ENCODE measurements at places on chromosomes 1 and 21.

DNA sequence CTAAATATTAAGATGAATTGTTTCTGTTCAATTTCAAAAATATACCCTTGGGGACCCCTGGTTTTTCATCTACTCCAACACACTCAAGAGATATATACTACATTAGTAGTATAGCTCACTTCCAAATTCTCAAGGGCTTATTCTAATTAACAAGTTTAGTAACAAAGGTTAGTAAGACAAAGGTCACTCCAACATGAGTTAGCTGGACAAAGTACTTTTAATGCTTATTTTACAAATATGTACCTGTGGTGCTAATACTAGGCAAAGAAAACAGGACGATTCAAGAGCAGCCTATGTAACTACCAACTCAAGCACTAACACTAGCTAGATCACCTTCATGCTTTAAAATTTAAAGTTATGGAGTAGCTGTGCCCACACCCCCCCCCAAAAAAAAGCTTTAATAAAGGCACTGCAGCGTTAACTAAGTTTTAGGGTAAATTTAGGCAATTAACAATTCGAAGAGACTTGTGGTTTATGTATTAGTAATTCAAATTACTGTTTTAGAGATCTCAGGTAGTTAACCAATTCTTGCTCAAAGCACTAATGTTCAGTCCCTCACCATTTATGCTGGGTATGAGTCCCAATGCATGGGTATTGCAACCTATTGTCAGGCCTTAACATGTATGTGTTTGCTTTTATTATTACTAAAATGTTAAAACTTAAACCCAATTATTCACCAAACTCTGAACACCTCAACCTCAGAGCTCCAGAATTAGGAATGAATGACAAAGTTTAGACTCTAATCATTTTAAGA, 14.1 kb downstream of the HNRNPU start:
- DNase-seq = no peak

- no peak for DNase-seq
These were observed 20.6 kb upstream of the BCAR3 start for GRCh38 chr1:93702111-93702827.

GRCh38 chr1:178642282-178642681, 82.8 kb upstream of the RALGPS2 start:
- DNase-seq = no peak

GRCh38 chr1:925561-926421, 2.1 kb downstream of the SAMD11 start:
- no peak for DNase-seq

GRCh38 chr21:45766501-45766900, 123.0 kb downstream of the PCBP3 start:
- DNase-seq = no peak

GRCh38 chr1:160082487-160082886, 1.1 kb downstream of the KCNJ9 start:
- no peak for DNase-seq

DNA sequence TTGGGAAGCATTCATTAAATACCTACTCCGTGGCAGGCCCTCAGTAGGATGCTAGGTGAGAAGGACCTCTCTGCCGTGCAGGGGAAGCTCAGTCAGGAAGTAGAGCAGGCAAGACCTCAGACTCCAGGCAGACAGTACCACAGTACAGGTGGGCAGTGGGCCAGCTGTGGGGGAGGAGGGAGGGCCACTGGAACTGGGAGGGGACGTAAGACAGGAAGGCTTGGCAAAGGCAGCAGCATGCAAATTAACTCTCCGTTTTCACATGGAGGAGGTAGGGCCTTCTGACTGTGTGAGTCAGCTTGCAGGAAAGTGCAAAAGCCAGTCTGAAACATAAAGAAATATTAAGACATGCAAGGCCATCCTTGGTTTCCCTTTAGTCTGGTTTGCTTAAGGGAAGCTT, 157.7 kb downstream of the TRIM33 start:
- DNase-seq = no peak

GRCh38 chr1:9058465-9058864, 11.0 kb downstream of the SLC2A5 start:
- DNase-seq = no peak

DNA sequence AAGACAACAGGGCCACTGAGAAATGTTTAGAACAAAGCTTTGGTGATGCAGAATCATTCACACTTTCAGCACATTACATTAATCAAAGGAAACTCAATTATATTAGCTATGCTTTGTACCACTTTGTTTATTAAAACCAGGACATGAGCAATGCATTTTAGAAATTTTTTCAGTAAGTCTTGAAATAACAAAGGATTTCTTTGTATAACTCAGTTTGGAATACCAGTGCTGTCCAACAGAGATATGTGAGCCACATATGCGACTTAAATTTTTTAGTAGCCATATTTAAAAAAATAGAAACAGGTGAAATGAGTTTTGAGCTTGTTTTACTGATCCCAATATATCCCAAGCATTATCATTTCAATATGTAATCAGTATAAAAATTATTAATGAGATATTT, 18.8 kb upstream of the F3 start:
- no peak for DNase-seq

DNA sequence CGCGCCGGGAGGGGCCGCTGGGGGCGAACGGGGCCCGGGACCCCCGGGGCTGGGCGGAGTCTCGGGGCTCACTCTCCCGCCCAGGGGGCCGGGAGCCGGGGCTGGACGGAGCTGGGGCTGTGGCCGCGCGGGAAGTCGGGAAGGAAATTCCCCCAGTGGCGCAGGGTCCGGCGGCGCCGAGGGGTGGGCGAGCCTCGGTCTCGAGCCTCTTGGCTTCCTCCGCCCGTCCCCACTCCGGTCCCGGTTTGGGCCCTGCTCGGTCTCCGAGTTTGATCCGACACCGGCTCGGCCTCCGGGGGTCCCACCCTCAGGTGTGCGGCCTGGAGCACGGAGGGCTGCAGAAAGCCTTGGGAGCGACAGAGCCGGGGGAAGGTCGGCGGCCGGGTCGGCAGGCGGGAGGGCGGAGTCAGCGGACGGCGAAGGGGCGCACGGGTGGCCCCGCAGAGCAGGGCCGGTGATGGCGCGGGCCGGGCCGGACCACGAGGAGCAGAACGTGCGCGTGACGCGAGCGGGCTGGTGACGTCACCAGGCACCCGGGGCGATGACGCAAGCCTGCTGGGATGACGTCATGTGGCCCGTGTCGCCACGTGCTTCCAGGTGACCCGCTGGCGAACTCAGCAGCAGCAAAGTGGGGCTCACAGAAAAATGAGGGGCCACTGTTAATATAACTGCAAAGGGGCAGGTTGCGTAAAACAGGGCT, 610 bp upstream of the HES4 start:
- DNase-seq = peak; percentile 49

DNA sequence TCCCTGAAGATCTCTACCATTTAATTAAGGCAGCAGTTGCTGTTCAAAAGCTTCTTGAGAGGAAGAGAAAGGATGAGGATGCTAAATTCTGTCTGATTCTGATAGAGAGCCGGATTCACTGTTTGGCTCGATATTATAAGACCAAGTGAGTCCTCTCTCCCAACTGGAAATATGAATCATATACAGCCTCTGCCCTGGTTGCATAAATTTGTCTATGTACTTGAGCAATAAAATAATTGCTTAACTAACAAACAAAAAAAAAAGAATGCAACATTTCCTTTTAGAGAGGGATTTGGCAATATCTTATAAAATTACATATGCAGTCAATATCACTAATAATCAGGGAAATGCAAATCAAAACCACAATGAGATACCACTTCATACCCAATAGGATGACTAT, 26.8 kb downstream of the ALDH9A1 start:
- no peak for DNase-seq

DNA sequence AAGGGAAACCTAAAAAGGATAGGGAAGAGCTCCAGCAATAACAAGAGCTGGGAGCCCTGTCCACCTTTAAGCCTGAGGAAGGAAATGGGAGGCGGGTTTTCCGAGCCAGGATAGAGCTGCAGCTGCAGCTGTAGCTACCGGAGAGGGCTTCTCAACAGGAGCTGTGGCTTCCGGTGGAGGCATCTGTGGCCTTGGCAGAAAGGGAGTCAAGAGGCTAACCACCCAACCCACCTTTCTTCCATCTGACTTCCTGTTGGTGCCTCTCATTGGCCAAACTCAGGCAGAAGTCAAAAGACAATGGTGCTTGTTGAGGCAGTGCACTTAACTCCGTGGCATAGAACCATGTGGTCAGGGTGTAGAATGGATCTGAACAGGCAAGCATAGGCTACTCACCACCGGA, 313.1 kb upstream of the DAB1 start:
- no peak for DNase-seq
